ENCODE measurements at places on chromosomes 5 and 9. TPM values are rescaled to one million over a fixed set of nuclear protein-coding genes. Genes with fewer than 3 reads are reported as not detected.

SHROOM1 gene
- total RNA-seq, result 3.3 TPM

S1PR3 gene
- total RNA-seq, result 1.8 TPM

OLFML2A gene
- total RNA-seq, result 6.6 TPM

RNF180 gene
- total RNA-seq, result 13.0 TPM

GNE gene
- 46.4 TPM for total RNA-seq

GARIN3 gene
- not detected for total RNA-seq

DNA sequence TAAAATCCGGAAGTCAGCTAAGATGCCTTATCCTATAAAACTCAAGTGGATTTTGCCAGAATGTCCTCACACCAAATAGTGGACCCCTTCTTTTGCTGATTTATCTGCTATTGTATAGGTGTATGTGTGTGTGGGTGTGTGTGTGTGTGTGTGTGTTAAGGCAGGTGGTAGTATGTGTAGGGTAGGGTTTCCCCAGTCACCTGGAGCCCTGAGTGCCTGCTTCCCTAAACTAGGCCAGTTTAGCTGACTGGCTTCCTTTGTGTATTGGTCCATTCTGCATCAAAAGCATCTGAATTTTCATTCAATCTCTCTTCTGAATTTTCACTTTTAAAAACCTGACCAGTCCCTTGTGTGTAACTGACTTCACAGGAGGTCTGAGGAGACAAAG, 42.2 kb upstream of the LCP2 start:
- DNase-seq, result no peak

GRCh38 chr5:56429110-56429561, 196.0 kb upstream of the ANKRD55 start:
- peak; percentile 80 for DNase-seq

DNA sequence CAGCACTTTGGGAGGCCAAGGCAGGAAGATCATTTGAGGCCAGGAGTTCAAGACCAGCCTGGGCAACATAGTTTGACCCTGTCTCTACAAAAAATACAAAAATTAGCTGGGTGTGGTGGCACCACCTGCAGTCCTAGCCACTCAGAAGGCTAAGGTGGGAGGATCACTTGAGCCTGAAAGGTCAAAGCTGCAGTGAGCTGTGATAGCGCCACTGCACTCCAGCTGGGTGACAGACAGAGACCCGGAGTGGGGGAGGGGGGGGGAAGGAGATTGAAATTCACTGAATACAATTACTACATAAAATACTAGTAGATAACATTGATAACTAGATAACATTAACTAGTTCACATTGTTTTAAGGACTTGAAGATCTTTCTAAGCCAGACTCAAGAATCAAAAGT, 345.6 kb downstream of the BNC2 start:
- DNase-seq, result no peak

DNA sequence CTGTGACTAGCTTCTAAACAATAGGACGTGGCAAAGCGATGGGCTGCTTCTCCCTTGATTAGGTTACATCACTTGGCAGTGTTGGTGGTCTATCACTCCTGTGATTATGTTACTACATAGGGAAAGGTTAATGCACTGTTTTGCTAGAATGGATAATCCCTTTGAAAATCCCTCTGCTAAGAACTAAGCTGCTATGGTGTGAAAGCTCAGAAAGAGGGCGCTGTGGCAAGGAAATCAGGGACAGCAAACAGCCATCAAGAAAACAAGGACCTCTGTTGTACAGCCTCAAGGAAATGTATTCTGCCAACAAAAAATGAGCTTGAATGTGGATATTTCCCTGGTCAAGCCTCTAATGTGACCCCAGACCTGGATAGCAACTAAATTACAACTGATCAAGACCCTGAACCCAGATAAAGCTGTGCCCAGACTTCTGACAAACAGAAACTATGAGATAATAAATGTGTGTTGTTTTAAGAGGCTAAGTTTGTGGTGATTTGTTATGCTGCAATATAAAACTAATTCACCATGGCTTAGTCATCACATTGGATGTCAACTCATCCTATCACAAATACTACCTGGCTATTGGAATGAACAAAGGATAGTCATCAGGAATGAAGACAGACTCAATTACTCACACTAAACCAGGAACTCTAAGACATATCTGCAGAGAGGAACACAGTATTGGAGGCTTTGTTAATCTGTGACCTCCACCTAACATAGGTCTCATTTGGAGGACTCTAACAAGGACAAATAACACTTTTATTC, 1215.9 kb downstream of the EFNA5 start:
- DNase-seq, result peak; percentile 80

DNA sequence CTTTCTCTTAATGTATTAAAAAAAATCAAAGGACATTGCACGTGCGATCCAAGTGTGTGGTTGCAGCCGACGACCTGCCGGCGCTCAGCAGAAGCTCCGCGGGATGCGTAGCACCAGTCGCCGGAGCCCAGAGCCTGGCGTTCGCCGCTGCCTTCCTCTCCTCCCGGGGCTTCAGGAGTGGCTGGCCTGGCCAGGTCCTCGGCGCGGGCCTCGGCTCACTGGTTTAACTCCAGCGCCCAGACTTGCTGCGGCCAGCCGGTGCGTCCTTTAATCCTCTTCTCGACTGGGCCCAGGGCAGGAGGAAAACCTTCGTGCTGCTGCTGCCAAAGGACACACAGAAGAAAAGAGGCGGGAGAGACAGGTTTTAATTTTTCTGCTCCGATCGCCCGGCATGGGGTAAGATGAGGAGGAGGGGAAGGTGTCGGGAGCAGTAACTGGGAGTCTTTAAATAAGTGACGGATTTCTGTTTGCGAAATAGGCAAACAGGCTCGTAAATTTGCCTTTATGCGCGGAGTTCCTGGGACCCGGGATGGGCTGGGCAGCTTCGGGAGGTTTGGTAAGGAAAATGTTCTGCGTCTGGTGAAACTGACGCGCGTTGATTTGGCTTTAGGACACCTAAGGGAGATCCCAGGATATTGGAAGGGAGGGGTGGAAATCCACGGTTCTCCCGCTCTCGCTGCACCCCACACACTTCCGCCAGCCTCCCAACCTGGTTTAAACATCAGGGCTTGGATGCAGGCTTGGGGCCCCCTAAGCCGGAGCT, 2.3 kb downstream of the HAND1 start:
- no peak for DNase-seq

GRCh38 chr5:9239071-9239470, 306.8 kb downstream of the SEMA5A start:
- DNase-seq, result peak; percentile 36

DNA sequence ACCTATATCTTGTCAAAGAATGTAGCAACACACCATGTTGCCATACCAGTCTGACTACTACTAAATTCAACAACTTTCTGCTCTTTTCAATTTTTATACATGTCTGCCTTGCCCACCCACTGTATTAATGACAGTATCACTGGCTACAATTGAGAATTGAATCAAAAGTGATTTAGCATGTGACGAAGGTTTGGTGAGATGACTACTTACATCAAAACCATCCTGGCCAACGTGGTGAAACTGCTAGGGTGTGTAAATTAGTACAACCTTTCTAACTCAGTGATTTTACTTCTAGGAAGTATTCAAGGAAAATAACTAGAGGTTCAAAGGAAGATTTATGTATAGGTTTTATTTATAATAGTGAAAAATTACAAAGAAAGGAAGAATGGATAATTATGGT, 109.8 kb downstream of the UNC13B start:
- DNase-seq, result no peak

GRCh38 chr5:113082547-113082905, 105.9 kb downstream of the DCP2 start:
- DNase-seq, result no peak

GRCh38 chr5:20833081-20833627, 845.2 kb upstream of the CDH18 start:
- DNase-seq, result no peak

DNA sequence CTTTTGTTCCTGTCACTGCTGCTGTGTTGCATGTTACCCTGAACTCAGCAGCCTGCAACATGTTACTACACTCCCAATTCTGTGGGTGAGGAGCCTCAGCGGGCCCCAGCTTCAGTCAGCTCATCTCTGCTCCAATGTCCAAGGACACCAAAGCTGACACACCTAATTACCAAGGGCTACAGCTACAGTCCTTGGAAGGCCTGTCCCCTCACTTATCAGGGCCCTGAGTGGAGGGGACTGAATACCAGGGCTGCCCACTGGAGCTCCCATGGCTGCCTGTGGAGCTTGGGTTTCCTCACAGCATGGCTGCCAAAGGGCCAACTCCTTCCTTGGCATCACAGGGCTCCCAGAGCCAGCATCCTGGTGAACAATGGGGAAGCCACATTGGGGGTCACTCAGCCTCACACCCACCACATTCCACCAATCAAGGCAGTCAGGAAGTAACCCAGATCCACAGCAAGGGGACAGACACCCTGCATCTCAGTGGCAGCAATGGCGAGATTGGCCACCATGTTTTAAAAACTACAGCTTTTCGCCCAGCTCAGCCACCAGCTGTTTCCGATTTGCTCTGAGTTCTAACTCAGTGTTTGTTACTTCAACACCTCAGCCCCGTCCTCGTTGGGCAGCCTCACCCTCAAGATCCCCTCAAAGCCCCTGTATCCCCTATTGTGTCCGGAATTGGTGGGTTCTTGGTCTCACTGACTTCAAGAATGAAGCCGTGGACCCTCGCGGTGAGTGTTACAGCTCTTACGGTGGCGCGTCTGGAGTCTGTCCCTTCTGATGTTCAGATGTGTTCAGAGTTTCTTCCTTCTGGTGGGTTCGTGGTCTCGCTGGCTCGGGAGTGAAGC, 18.9 kb downstream of the SEMA4D start:
- no peak for DNase-seq

DNA sequence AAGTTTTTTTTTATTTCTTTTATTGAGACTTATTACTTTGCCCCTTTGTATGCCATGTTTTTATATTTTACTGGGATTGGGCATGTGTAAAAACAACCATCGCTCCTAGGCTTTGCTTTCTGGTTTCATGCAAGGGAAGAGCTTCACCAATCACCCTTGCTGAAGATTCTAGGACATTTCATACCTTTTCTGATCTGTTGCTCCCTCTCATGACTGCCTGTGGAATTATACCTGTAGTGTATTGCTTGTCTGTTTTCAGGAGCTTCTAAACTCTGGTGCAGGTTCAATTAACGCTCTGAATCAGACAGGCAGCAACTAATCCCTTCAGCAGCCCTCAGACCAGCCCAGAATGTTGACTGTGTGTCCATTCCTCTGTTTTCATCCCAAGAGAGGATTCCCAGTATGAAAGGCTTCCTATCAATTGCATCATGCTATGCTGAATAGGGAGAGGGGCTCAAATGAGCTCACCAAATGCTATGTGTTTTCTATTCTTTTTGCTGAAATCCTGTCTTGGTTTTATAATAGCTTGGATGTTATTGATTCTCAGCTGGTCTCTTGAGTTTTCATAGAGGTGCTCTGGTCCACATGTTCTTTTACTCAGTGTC, 572.9 kb upstream of the CDH6 start:
- DNase-seq, result no peak

DNA sequence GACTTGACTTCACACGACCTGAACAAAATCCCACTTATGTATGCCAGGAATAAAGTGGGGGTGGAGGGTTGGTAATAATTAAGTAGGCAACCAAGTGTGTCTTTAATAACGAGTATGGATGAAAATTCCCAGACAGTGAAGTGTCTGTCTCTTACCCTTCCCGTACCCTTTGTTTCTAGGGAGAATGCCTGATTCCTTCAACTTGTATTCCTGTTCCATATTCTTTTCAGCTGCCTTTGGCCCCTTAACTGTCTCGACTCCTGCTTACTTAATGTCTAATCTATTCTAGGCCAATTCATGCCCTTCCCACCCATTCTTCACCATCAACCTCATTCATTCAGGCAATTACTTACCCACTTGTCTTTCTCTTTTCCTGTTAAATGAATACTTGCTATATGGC, 380.5 kb downstream of the RAB3C start:
- DNase-seq, result peak; percentile 98

DNA sequence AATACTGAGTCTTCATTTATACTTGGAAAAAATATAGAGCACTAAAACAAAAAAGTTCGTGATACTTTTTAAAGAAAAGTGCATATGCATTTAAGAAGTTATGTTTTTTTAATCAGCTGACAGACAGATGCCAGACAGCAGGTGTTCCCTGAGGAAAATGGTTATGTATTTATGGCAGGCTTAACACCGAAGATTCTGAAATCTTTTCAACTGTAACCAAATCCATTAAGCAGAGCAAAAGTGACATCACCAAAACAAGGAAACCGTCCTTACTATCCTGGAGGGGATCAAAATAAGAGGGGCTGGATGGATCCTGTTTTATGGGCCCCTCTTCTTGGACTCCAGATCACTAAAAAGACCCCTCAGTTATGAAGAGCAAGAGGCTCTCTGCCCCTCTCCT, 404.9 kb upstream of the ADAMTS16 start:
- DNase-seq, result no peak

DNA sequence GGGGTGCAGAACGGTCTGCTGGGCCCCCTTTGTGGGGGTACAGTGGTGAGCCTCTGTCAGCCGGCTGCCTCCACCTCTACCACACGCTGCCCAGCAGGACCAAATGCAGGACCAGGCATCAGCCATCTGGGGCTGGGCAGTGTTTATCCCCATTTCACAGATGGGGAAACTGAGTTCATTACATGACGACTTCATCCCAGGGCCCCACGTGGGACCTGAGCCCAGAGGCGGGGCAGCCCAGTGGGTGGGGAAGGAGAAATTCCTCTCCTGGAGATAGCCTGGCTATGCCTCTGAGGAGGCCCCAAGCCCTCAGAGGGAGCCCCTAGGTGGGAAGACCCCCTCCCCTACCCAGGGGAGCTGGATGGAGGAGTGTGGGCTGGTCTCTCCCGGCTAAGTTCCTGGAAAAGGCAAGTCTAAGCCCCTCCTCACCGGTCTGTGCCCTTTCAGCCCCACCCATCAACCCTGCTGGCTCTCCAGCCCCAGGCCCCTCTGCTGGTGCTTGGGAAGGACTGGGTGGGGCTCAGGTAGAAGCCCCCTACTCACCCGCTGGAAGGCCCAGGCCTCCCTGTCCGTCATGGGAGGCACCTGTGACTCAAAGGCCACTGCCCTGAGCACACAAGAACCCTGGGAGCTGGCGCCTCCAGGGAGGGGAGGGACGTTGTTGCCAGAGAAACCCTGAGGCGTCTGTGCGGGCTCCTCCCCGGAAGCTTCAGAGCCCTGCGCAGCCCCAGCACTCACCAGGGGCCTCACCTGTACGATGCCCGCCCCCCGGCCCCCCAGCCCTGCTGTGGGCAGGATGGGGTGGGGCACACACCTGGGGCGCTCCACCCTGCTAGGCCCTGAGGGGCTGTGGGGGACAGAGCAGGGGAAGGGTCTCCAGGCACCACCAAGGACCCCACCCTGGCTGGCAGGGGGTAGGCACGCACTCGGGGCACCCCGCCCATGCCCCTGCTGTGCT, 7.4 kb upstream of the CCDC187 start:
- no peak for DNase-seq

DNA sequence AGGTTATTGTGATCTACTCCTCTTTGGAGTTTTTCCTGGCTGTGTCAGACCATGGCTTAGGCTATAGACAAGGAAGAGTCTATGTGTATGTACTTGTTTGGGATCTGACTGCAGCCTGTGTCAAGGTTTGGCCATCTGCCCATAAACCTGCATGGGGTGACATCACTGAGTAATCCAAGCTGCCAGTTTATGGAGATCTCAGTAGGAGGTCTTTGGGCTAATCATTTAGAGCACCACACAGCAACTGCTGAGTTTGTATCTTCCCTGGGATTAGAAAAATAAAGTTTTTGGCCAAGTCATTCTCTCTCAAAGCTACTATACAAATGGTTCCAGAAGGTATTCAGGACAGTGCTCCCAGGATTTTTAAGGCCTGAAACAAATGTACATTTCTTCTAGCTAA, 65.5 kb upstream of the HSPB3 start:
- DNase-seq, result peak; percentile 96

GRCh38 chr5:311963-312362, 9.6 kb upstream of the AHRR start:
- DNase-seq, result no peak

- peak; percentile 81 for DNase-seq
Measured at GRCh38 chr9:97475059-97475458, 26.4 kb upstream of the TMOD1 start.

All from renal cortical epithelial cell (primary cell).